Lower leg skin (tissue), 4 donors: ENCODE measurements at places on chromosomes 2 and 18. TPM values are rescaled to one million over a fixed set of nuclear protein-coding genes. Genes with fewer than 3 reads are reported as not detected.
A peak's percentile ranks its signal among the peaks of the same experiment; 100 is the strongest.

DNA sequence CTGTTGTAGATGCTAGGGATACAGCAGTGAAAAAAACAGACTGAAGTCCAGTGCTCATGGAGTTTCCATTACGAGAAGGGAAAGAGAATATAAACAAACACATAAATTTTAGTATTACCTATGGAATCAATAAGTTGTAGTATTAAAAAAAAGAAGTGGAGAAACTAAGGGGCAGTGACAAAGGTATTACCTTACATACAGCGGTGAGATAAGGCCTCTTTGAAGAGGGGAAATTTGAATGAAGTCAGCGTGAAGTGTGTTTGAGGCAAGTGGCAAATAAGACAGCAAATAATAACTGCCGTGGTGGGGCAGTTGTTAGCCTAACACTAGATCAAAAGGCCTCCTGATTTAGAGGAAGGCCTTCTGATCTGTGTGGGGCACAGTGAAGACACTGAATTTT, 57.9 kb downstream of the TLK1 start:
- DNase-seq, result no peak

- peak; percentile 64 for DNase-seq
These were observed 58.6 kb downstream of the KCNG2 start for GRCh38 chr18:79856119-79857007.

DNA sequence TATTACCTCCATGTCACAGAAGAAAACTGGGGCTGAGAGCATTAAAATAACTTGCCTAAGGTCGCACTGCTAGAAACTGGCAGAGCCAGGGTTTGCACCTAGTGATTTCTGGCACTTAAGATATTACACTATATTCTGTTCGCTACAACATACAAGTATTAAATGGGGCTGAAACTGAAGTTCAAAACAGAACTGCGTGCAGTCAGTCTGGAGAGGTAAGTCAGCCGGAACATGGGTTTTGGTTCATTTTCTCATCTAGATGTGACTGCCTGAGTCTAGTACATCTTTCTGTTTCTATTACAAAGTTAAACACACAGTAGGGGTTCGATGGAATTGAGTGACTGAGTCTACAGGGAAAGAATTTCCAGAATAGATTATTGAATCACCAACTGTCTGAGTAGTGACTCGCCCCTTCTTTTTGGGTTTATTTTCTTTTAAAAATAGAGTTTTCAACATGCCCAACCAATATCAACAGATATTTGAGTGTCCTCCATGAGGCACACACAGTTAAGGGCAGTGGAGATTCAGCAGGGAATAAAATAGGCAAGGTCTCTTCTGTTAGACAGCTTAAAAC, 150.8 kb downstream of the RNF152 start:
- DNase-seq, result no peak

The GATA6 gene
- 6.7 TPM for total RNA-seq

- DNase-seq, result no peak
These were observed 54.9 kb downstream of the ACTR2 start for GRCh38 chr2:65282477-65283053.
